ENCODE measurements at places on chromosomes 1 and 21. TPM values are rescaled to one million over a fixed set of nuclear protein-coding genes. Genes with fewer than 3 reads are reported as not detected.

The GBP6 gene
- total RNA-seq = not detected

The DIO1 gene
- 2.9 TPM for total RNA-seq

The RPTN gene
- total RNA-seq = not detected

The MYCL gene
- 4.2 TPM for total RNA-seq

The PCAT6 gene
- 2.0 TPM for total RNA-seq

The FTCD gene
- total RNA-seq = 51.6 TPM

The IRF6 gene
- total RNA-seq = 37.1 TPM

The RHBDL2 gene
- total RNA-seq = 2.1 TPM

The LEMD1 gene
- total RNA-seq = 6.5 TPM

The TMEM82 gene
- total RNA-seq = 2.0 TPM

- no peak for DNase-seq
These were observed 93.0 kb upstream of the PLPPR4 start for GRCh38 chr1:99171184-99171813.

- peak; percentile 66 for DNase-seq
These were observed 1.2 kb downstream of the C1QTNF12 start for GRCh38 chr1:1245178-1245816.

GRCh38 chr1:15305468-15305770 lies 58.4 kb downstream of the FHAD1 start:
- no peak for DNase-seq

DNA sequence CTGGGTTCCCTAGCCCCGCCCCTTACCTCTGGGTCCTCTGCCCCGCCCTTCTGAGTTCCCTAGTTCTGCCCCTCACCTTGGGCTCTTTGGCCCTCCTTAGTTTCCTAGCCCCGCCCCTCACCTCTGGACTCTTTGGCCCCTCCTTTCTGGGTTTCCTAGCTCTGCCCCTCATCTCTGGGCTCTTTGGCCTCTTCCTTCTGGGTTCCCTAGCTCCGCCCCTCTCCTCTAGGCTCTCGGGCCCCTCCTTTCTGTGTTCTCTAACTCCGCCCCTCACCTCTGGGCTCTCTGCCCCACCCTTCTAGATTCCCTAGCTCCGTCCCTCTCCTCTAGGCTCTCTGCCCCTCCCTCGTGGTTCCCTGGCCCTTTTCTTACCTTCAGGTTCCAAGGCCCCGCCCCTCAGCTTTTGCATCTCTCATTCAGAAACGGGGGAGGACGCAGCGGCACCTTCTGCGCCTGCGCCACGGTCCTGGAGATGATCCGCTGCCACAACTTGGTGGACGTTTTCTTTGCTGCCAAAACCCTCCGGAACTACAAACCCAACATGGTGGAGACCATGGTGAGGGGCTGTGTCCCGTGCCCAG lies 88.5 kb downstream of the PTPRU start:
- no peak for DNase-seq

DNA sequence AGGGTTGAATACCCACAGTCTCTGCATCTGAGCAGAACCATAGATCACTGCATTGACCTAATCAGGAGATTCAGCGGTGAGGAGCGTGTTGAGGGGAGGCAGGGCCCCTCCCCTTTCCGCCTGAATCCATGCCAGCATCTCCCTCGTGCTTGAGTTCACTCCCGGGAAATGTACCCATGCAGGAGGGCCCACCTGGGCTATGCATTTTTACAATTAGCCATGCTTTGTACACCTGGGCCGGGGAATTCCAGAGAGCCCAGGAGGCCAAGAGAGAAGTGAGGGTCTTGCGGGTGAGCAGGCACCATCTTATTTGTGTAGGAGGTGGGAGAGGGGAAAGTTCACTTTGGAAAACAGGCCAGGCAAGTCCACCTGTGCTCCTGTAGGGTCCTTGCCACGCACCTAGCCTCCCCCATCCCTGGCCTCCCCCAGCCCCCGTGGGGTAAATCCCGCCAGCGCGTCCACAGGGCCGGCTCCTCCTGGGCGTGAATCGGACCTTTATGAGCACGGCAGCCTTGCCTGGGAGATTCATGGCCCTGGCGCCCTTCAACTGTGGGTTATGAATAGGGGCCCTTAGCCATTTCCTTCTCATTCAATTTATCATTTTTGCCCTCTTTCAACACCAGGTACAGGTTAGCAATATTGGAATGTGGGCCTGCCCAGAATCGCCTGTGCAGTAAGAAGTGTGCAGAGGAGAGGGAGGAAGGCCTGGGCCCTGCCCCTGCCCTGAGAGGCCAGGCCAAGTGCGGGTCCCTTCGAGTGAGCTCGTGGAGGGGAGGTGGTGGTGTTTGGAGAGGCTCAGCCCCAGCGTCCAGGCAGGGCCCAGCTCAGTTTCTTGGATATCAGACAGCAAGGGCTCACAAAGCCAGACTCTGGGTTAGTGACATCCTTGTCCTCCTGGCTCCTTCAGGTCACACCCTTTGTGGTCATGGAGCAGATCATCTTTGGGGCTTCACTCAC lies 84.4 kb upstream of the ACTRT2 start:
- DNase-seq = peak; percentile 50

DNA sequence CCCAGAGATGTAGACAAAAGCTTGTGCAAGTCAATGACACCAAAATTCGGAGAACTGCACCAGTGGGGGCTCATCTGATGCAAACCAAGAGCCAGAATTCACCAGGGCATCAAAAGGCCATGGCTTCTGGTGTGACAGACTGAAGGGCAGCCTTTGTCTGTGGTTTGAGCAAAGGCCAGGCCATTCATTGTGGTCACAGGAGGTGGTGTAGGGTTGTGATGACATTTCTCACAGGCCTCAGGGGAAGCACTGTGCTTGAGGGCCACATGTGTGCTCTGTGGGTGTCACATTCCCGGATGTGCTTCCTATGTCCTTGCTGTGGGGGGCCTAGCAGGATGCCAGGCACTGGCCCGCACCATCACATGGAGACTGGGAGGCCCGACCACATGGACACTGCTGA lies 22.5 kb upstream of the KCNE1 start:
- DNase-seq = no peak

GRCh38 chr1:151905070-151905442 lies 4.3 kb downstream of the THEM4 start:
- DNase-seq = no peak

DNA sequence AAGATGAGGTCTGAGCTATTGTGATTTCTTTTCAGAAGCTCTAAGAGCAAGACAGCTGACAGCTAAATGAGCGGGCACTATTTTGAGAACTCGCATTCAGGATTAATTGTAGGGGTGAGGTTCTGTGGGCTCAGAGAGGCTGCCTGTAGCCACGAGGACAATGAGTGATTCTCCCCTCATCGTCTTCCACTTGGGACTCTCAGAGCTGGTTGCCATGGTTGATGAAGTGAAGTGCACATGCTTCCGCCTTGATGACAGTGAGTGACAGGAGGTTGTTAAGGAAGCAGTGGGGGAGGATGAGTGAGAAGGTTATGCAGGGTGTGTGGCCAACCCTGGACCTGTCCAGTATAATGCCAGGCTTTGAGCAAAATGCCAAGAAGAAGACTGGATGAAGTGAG lies 341.7 kb downstream of the PCP4 start:
- no peak for DNase-seq

DNA sequence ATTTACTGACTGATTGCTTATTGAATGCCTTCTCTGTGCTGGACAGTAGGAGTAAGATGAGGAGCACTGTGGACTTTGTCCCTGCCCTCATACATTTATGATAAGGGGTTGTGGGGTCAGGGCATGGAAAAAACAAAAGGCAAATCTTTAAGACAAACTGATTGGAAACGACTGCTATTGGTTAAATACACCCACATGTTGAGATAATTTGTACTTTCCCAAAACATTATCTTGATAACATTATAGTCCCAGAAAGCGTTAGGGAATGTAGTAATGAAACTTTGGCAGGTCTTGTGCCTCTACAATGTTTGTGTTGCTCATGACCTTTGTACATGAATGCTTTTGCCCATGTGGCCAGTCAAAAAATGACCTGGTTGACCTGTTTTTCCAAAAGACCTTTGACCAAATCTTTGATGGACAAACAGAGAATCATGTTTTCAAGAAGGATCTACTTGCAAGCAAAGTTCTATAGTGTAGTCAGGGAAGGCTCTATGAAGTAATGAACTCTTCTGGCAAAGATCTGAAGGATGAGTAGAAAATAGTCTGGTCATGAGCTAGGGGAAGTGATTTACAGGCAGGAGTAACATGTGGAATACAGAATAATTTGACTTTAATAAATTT lies 50.9 kb downstream of the LEPR start:
- no peak for DNase-seq

DNA sequence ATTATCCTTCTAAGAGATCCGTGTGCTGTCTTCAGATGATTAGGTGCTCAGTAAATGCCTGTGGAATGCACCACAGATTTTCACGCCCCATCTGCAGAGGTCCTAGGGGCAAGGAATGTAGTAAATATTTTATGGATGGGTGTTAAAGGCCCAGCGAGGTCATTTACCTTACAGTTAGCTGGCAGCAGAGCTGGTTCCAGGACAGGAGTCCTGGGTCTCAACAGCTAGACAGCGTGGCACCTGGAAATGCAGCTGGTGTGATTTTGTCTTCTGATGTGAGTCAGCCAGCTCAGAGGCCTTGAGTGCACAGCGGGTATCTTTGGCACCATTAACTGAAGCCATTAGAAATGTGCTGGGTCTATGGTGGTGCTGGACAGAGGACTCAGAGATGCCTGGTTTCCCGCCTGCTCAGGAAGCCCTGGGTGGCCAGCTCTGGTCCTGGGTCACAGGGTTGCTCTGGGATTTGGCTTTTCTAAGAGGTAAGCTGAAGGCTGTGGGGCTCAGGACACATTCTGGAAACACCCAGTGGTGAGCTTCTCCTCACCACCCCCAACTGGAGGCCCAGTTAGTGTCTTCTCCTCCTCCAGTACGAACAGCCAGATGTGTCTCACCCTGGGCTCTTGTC lies 65.5 kb downstream of the DDX20 start:
- no peak for DNase-seq

DNA sequence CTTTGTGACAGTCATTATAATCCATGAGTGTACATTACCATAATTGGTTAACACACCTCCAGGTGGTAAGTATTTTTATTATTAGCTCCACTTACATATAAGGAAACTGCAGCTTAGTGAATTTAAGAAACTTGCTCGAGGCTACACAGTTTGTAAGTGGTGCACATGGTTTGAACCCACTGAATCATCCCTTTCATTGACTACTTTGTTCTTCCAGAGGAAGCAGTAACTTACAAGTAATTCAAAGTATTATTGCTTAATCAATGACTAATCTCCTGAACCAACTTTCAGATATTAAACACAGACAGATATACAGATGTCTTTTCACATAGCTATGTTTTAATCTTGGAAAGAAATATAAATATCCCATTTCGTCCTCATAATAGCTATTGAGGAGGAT lies 18.7 kb upstream of the CLDN8 start:
- DNase-seq = no peak

GRCh38 chr1:163439471-163439870 lies 117.7 kb downstream of the NUF2 start:
- no peak for DNase-seq

GRCh38 chr1:59967141-59967697 lies 40.6 kb upstream of the CYP2J2 start:
- DNase-seq = no peak

GRCh38 chr1:17485281-17485680 lies 45.8 kb upstream of the RCC2 start:
- no peak for DNase-seq

DNA sequence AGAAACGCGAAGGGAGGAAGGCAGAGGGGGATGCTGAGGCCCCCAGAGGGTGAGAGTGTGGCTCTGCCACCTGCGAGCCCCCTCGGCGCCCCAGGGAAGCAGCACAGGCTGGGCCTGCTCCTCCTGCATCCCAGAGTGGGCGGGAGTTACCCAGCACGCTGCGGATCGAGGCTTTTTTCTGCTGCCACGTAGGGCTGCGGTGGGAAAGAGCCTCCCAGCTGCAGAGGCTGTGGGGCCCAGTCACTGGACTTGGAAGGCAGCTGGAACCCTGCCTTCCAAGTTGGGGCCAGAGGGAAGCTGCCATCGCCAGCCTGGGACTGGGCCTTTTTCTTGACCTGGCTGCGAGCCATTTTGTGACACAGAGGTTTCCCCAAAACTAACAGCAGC lies 2.3 kb upstream of the GRIK3 start:
- no peak for DNase-seq

GRCh38 chr1:161718559-161719324 lies 2.6 kb upstream of the FCRLB start:
- DNase-seq = no peak

- DNase-seq = no peak
These were observed 491.1 kb downstream of the PTBP2 start for GRCh38 chr1:97212671-97213070.

- DNase-seq = peak; percentile 69
These were observed 707 bp upstream of the KLHL21 start for GRCh38 chr1:6603238-6603914.

DNA sequence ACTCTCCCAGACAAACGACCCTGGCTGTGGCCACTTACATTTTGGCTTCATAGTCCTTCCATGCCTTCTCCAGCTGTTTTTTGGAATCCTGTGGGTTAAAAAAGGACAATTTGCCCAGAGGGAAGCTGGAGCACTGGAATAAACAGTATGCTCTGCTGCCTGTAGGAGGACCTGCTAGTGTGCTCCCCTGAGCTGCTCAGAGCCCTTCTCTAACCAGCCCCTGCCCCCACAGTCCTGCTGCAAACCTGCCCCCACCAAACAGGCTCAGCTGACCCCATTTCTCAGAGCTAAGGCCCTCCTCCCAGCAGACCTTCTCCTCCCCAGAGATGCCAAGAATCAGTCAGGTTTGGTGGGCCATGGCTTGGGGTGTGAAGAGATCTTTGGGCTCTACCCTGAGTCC lies 26.9 kb upstream of the TCEA3 start:
- no peak for DNase-seq

GRCh38 chr1:216626394-216627067 lies 96.7 kb downstream of the ESRRG start:
- no peak for DNase-seq

DNA sequence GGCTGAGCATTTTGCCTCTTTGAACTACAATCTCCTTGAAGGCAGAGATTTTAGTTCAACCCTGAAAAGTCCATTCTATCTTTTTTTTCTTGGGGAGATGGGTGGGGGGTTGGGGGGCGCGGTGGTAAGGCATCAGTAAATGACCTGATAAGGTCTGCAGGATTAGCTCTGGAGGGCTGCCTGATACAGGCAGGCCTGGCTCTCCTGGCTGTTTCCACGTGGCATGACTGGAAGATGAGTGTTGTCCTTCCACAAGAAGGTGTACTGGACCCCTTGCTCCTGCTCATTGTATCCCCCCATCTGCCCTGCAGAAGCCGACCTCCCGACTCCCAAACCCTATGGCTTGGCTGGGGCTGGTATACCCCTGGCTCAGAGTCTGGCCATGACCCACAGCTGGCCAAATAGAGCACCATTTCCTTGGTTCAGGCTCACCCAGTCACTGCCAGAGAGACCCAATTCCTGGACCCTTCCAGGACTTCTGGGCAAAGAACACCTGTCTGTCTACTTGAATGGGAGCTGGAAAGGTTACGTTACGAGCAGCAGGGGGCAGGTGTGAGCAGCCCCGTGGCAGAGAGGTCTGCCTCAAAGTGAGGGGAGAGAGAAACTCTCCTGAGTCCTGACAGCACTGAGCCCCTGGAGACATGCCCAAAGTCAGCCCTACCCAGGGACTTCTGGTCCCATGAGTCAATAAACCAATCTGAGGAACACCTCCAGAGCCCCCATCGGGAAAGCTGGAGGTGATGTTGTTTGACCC lies 17.0 kb downstream of the DHRS3 start:
- peak; percentile 60 for DNase-seq

- DNase-seq = peak; percentile 43
These were observed 3.0 kb downstream of the EFNA3 start for GRCh38 chr1:155081472-155082300.

GRCh38 chr1:87457408-87457807 lies 128.7 kb downstream of the LMO4 start:
- DNase-seq = no peak

- DNase-seq = no peak
These were observed 44.3 kb upstream of the GTF2B start for GRCh38 chr1:88935522-88936222.

GRCh38 chr1:235712812-235713211 lies 63.2 kb upstream of the GNG4 start:
- DNase-seq = no peak

Data from kidney (tissue), 22 donors.